ENCODE measurements at places on chromosomes 5 and 9.

DNA sequence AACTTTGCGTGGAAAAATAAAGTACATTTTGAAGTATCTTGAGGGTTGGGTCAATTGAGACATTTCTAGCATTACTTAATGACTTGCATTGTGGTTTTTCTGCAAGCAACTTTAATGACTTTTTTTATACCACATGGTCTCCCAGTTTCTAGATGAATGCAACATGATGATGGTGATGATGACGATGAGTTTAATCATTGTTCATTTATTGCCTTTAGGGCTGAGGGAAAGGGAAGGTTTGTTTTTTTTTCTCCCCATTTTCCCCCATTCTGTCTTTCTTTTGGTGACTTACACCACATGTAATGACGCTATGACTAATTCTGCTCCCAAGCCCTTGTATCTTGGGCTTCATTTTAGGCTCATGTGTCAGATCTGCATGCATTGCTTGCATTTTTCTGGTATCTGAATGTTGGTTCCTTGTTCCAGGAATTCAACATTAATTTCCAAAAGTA is 57.7 kb upstream of the NXNL2 start:
- peak; percentile 90 for DNase-seq

DNA sequence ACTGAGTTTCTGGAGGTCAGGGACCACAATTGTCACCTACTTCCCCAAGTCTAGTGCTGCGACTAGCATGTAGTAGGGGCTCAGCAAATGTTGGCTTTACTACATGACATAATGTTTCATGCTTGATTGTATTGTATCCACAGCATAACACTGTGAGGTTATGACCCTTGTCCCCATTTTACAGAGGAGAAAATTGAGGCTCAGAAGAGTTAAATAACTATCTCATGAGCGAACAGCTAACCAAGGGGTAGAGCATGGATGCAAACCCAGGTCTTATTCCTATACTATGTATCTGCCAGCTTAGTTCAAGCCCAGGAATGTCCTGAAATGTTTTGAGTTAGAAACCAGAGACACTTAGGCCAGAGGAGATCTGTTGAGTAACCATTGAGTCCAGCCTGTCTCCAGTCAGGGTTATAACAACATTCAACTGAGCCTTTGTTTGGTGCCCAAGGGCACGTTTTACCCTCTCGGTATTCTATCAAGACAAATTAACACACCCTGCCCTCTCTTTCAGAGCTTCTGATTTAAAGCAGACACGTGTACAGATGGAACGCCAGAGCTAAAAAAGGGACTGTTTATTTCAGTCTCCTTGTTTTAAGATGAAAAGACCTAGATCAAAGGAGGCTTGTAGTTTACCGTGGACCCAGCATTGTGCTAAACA is 16.5 kb downstream of the ANGPTL2 start:
- DNase-seq, result no peak

- DNase-seq, result no peak
Measured at GRCh38 chr9:86648156-86648827, 294.1 kb upstream of the TUT7 start.

DNA sequence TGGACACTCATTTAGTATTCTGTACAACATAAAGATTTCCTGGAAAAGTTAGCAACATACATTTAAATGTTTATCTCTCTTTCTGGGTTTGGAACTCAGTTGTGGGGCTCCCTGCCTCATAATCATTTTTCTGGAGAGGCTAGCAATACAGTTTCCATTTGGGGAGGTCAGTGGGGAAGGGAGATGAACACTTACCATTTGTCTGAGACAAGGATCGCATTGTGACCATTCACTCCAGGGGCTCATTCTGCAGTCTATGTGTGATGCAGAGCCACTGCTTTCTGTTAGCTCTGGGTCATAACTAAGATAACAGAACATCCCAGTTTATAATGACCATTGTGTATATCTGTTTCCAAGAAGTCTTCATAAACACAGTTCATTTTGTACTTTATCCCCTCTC is 22.4 kb downstream of the C9 start:
- no peak for DNase-seq

GRCh38 chr5:187042-187431 is 4.3 kb upstream of the LRRC14B start:
- no peak for DNase-seq

DNA sequence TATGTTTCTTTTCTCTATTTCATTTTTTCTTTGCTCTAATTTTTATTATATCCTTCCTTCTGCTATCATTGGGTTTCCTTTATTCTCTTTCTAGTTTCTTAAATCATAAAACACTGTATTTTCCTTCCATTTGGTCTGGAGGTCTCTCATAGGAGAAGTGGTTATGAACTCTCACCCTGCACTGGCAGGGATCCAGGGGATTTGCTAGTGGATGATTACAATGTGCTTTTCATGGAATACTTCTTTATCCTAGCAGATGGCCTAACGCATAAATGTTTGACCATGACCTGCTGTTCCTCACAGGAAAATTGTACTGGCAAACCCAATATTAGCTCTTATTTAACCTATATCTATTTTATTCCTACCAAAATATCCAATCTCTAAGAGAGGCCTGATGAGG is 31.5 kb upstream of the SGCD start:
- no peak for DNase-seq

DNA sequence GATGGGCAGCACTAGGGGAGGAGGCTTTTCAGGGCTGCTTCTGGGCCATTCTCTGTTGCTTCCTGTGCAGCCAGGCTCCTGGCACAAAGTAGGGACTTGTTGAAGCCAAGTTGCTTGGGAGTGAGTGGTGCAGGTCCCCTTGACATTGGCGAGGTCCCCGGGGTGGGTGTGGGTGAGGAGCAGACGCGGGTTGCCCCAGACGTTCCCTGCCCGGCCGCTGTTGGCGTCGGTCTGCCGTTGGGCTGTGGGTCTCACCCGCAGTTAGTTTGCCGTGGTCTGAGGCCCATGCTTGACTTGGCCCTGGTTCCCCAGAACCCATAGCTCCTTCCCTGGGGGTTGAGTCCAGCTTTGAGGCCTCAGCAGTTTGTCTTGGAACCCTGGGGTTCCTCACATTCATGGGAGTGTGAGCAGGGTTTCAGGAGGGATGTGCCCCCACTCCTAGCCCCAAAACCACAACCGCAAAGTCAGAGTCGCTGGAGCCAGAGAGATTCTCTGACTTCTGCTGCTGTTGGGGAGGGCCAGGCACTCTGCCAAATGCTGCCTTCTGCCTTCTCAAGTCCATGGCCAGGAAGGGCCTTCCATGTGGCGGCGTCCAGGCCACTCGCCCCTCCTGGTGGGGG is 77.5 kb downstream of the RXRA start:
- DNase-seq, result peak; percentile 90

DNA sequence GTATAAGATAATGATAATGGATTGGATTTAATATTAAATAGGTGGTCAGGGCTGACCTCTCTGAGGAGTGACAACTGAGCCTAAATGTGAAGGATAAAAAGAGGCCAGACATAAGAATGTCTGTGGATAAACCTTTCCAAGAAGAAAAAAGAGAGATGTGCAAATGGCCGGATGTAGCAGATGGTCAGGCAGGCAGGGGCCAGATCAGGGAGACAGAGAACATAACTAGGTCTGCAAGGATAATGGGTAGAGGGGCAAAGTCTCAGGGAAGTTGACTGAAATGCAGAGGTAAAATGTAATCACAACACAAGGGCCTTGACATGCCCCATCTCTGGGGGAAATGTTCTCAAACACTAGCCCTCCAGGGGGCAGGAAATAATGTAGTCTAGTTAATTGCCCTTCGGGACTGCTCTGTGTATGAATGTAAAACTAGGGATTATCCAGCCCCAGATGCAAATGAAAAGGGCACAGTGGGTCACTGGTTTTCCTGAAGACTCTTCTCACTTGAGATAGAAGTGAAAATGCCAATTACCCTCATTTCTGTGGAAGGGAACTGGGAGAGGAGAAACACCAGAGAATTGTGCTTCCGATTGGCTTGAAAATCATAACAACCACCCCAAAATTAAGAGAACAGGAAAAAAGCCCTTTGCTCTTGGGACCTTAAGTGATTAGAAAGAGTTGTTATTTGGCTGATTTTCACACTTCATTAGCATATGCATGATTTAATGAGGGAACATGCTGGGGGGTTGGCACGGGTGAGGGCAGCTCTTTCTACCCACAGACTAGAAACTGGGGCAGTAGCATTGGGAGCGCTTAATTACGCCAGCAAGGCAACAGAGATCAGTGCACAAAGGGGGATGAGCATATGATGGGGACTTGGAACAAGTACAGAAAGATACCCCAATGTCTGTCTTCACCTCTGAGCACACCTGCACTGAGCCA is 88.6 kb downstream of the PPP2R2B start:
- no peak for DNase-seq

GRCh38 chr5:141745390-141745789 is 63.4 kb upstream of the ARAP3 start:
- DNase-seq, result no peak

DNA sequence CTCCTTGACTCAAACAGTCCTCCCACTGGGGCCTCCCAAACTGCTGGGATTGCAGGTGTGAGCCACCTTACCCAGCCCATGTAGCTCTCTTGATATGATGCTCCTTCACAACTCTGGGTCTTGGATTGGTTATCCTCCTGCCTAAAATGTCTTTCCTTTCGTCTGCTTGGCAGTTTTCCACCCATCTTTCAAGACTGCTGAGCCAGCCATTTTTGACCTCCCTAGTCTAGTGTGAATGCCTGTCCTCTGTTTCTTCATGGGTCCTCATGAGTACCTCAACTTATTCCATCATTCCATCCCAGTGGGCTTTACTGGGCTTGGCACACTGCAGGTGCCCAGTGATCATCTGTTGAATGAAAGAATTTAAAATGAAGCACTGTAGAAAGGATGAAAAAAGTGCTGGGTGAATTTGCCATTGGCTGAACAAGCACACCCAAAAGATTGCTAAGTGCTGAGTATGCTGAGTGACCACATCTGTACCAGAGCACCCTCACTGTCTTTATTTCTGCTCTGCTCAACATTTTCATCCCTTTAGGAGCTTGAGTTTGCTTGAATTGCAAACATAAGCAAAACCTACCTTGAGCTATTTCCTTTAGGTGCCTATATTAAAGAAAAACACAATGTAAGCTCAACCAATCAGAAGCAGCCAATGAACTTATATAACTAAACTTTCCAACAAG is 84.8 kb upstream of the FAM169A start:
- peak; percentile 22 for DNase-seq

GRCh38 chr9:100557053-100557452 is 20.8 kb upstream of the CAVIN4 start:
- no peak for DNase-seq

- DNase-seq, result no peak
Measured at GRCh38 chr9:121344184-121344583, 25.9 kb downstream of the STOM start.

- no peak for DNase-seq
Measured at GRCh38 chr5:31066655-31067328, 126.7 kb upstream of the CDH6 start.

DNA sequence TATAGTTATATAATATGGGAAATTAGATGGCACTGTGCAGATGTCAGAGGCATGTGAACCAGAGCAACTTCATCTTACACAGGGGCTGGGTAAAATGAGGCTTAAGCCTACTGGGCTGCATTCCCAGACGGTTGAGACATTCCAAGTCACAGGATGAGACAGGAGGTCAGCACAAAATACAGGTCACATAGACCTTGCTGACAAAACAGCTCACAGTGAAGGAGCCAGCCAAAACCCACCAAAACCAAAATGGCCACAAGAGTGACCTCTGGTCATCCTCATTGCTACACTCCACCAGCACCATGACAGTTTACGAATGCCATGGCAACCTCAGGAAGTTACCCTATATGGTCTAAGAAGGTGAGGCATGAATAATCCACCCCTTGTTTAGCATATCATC is 479.4 kb downstream of the TLR4 start:
- peak; percentile 2 for DNase-seq

- peak; percentile 83 for DNase-seq
Measured at GRCh38 chr9:124629600-124629999, 122.4 kb upstream of the NR5A1 start.

DNA sequence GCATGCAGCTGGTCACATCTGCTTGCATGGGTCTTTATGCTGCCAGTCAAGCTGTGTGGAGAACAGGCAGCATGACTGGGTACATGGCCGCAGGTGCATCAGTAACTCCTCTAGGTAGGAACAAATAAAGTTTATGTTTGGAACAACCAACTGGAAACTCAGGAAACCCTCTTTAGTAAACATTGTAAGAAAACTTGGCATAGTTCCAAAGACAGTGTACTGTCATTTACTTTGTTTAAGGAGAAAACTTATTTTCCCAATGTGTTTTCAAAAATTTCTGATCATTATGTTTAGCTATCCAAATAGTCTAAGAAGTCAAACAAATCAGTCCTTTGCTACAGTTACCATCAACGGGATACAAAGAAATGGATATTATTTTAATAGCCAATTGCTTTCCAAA is 386.0 kb downstream of the CHSY3 start:
- peak; percentile 0 for DNase-seq

GRCh38 chr5:144958002-144958401 is 787.3 kb downstream of the KCTD16 start:
- no peak for DNase-seq

- no peak for DNase-seq
Measured at GRCh38 chr5:2167671-2168070, 284.9 kb upstream of the IRX4 start.

DNA sequence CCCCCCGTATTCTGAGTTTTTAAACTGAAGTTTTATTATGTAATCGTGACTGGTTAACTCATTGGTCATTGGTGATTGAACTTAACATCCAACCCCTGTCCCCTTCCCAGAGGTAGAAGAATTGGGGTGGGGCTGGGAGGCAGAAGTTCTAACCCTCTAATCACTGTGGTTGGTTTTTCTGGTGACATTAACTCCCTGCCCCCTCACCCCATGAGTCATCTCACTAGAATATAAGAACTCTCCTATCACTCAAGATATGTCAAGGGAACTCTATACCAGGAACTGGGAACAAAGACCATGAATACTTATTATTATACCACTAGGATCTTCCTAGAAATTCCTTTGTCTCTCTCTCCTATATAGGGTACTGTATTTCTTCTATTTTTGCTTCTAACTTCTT is 52.3 kb upstream of the CAVIN4 start:
- no peak for DNase-seq

DNA sequence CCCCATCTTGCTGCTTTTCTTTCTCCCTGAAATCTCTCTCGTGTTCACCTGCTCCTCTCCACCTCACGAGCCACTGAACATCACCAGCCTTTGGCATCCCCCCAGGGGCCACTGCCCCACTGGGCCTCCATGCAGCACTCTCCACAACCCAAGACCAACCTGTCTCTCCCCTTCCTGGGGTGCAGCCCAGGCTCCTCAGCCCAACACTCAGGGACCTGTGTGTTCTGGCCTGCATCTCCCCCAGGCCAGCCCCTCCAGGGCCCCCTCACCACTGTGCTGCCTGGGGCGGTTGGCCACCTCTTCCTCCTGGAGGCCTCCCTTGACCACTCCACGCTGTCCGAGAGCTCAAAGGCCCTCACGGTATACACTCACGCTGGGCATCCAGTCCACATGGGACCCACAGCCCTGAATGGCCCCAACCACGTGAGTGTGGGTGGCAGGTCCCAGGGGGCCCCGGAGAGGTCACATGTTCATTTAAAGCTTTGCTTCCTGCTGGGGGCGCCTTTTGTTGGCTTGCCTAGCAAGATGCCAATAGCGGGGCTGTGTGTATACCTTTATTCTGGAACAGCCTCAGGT is 453 bp upstream of the DOK3 start:
- DNase-seq, result no peak

GRCh38 chr5:152274224-152274623 is 130.9 kb downstream of the NMUR2 start:
- DNase-seq, result peak; percentile 5
